C1 segment of cervical spinal cord (tissue), 14 donors: ENCODE measurements at places on chromosomes 2 and 18.

- DNase-seq, result no peak
Observed at GRCh38 chr2:195903956-195904355, 164.7 kb downstream of the DNAH7 start.

- no peak for DNase-seq
Observed at GRCh38 chr2:101337877-101338276, 29.4 kb upstream of the RNF149 start.

DNA sequence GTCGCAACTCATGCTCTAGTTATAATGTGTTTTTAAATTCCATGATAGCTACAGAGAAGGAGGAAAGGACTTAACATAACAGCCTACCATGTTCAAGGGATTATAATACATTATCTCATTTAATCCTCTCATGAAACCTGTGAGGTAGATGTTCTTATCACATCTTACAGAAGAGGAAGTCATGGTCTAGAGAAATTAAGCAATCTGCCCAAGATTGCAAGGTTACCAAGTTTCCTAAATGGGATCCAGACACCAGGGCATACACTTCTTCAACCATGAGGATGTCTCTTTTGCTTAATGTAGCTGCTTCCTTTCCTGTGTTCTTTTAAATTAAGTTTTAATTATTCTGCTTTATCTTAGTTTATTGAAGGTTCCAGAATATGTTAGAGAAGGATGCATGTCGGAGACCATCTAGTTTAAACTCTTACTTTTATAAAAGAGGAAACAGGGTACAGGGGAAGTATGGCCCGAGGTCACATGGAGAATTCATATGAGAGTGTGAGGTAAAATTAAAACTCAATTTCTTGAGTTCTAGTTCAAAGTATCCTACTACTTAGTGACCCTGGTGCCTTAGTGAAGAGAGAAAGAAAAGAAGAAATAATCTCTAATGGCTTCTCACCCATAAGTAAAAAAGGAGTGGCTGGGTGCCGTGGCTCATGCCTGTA lies 3.6 kb upstream of the IL1A start:
- no peak for DNase-seq

DNA sequence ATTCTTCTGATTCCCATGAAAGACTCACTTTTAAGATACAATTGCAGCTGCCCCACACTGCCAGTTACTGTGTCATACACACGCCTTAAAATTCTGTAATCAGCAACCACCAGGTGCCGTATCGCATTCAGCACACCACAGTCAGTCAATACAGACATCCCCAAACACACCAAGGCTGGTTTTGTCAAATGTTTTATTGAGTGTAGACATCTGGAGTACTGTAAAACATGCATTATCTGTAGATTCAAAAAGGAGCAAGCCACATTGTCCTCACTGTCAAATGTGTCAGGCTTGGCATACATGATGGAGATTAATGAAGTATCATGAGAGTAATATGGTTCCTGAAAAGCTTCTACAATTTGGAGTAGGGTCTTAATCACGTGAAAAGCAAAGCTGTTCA lies 109.7 kb upstream of the SP3 start:
- DNase-seq, result no peak

GRCh38 chr2:236177604-236177966 lies 9.4 kb upstream of the GBX2 start:
- DNase-seq, result no peak

DNA sequence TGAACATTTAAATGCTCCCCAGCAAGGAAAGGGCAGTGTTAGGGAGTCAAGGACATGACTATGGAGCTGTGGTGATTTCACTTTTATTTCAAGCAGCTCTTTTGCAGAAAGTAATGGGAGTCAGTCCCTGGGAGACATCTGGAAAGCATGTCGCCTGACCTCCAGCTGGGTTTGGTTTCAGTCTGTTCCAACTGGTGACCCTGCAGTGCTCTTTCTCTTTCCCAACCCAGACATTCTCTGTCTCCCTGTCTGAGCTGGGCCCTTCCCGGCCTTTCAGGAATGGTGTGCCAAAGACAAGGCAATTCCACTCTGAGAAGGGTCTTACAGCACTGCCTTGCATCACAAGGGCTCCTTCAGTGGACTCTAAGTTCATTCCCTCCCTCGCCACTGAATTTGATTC lies 323.2 kb downstream of the OSR1 start:
- DNase-seq, result no peak

DNA sequence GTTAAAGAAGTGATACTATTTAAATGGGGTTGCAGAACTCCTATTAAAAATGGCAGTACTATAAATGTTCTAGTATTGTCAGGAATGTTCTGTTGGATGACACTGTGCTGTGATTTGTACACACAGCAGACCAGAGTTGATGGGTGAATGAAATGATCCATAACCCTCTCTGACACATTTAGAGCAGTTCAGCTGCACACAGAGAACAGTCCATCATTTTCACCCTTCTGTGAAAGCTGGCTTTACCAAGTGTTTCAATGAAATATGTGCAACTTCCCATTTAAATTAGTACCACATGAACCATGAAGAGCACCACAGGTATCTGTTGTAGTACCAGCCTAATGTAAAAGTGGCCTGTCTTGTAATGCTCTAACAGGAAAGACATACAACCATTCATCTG lies 981.4 kb downstream of the TMEM182 start:
- DNase-seq, result no peak

DNA sequence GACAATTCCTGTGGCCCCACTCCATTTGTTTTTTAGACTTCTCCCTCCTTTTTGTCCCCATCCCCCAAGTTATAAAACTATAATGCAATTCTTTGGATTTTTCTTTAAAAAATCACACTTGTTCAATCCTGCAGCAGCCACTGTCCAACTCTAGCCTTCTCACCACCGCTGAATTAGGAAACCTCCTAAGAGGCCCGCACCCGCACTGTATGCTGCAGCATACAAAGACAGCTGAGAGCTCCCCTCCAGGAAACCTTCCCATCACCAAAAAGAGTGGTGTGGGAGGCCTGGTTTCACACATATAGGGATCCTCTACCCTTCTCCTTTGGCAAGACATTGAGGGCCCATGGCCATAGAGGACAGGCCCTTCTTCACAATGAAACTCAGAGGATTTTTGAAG lies 2.9 kb downstream of the PCGF1 start:
- DNase-seq, result no peak

DNA sequence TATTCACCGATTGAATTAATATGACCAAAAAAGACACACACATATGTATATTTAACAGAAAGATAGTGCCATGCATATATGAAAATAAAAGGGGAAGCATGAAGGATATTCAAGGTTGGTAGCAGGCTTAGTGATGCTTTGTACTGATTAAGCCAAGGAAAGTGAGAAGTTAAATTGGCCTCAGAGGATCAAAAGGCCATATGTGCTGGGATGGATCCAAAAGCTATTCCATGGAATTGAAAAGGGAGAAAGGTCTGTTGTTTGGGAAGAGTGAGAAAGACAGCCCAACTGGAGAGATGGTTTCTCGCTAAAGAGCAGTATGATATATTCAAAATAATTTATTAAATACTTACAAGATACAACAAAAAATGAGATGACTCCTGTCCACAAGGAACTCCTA lies 65.9 kb downstream of the INSIG2 start:
- DNase-seq, result no peak

DNA sequence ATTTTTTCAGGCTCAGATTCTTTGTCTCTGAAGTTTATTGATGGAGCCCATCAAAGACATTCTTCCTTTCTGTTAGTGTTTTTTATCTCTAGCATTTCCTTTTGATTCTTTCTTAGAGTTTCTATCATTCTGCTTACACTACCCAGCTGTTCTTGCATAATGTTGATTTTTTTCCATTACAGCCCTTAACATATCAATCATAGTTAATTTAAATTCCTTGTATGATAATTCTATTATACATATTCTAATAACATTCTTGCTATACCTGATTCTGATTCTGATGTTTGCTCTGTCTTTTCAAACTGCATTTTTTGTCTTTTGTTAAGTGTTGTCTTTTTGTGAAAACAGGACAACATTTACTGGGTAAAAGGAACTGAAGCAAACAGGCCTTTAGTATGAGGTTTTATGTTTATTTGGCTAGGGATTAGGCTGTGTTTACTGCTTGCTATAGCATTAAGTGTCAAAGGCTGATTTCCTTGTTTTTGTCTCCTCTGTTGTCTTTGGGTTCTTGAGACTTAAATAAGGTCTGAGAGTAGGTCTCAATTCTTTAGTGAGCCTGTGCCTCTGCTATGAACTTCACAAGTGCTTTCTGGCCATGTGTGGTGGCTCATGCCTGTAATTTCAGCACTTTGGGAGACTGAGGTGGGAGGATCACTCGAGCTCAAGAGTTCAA lies 8.0 kb upstream of the STAM2 start:
- DNase-seq, result no peak

GRCh38 chr2:32963941-32964340 lies 17.2 kb downstream of the LTBP1 start:
- DNase-seq, result no peak

GRCh38 chr18:45830917-45831316 lies 5.4 kb downstream of the SIGLEC15 start:
- no peak for DNase-seq

DNA sequence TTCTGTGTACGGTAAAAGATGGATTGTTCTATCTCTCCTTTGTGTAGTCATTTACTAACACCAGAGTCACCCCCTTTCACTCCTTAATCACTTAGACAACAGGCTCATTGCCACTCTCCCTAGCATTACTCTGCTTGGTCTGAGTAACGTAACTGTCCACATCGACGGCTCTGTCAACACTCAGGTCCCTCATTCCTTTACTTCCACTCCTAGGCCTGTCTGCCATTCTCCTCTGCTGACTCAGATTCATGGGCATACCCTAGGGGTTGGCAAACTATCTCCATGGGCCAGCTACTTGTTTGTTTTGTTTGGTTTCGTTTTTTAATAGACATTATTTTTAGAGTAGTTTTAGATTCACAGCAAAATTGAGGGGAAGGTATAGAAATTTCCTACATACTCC lies 243.9 kb downstream of the NR4A2 start:
- no peak for DNase-seq

DNA sequence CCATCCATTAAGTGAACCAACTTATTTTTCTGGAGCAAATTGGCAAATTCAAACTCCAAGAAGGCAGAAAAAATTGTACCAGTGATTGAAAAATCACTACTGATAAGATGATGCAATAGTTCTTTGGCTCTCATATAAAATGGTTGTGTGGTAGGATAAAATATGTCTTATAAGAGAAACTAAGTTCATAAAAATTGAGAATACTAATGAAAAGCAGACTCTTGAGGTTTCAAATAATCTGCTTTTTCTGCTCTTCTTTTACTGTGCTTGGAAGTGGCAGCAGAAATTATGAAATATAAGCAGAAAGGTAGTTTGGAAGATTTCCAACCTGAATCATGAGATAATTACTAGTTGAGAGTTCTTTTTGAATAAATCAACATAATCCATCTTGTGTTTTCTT lies 61.9 kb downstream of the PPP1R1C start:
- DNase-seq, result no peak

GRCh38 chr2:134207589-134208209 lies 46.2 kb upstream of the MGAT5 start:
- peak; percentile 20 for DNase-seq

GRCh38 chr2:96098900-96099590 lies 17.3 kb downstream of the ADRA2B start:
- DNase-seq, result no peak
